Type B pancreatic cell (in vitro differentiated cells): ENCODE measurements at places on chromosomes 12 and 14. TPM values are rescaled to one million over a fixed set of nuclear protein-coding genes. Genes with fewer than 3 reads are reported as not detected.

CRIP1 gene
- 5.1 and 15.4 TPM in 2 replicates for total RNA-seq

CCDC177 gene
- total RNA-seq, result 0.21 and 3.4 TPM in 2 replicates

SERPINA9 gene
- not detected in 2 replicates for total RNA-seq

DNA sequence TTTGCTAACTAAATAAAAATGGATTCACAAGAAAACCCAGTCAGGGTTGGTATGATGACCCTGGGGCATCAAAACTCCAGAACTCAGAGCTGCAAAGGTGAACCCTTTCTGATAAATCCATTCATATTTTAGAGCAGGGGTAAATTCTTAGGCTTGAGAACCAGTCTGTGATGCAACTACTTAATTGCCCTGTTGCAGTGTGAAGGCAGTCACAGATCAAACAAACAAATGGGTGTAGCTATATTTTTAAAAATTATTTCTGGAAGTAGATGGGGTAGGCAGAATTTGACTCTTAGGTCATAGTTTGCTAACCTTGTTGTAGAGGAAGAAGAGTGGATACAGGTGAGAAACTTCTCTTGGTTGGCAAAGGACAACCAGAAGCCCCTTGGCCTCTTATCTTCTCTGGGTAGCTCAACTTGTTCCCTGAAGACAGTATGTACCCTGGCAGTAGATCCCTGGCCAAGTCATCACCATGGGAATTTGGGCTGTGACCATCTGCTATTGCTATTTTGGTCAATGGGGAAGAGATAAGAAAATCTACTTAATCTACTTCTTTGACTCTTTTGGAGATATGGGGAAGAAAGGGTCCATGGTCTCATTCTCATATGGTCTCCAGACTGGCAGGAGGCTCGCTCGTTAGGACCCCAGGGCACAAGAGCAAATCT, 216.1 kb downstream of the PPM1H start:
- no peak for DNase-seq

DNA sequence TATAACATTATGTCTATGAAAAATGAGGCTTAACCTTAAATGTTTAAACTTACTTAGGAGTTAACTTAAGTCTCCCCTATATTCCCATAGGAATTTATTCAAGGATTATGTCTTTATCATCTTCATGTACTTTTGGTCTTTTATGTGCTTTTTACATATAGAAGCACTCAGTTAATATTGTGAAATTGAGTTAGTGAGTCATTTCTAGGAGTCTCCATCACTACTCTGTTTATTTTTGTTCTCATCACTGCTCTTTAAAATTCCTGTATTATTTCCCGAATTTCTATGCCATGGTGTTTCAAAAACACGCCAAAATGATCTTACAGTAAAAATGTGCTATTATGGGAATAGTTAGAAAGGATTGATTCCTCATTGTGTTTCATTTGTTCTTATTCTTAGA, 31.6 kb downstream of the TBC1D15 start:
- no peak for DNase-seq

- DNase-seq, result no peak
Observed at GRCh38 chr12:99287136-99287535, 360.4 kb upstream of the GARIN6 start.

- no peak for DNase-seq
Observed at GRCh38 chr12:20798554-20798953, 12.0 kb upstream of the SLCO1B3 start.

DNA sequence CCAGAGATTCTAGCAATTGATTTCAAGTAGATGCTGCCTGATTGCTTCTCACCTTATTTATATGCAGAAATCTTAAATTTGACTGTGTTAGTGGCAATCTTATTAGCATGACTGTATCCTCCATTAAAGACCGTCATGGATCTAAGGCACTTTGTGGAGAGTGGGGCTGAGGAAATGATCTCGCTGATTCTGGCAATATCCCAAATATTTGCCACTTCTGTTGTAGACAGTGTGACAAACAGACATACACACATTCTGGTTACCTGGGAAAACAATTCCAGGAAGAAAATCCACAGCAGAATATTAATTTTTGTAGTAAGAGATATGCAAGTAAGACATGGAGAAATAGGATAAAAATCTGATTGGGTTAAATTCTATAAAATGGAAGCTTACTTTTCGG, 269.0 kb upstream of the G2E3 start:
- DNase-seq, result no peak
